ENCODE measurements at places on chromosomes 1 and 21.

GRCh38 chr1:67722292-67722944 is 37.4 kb downstream of the GADD45A start:
- DNase-seq = no peak

DNA sequence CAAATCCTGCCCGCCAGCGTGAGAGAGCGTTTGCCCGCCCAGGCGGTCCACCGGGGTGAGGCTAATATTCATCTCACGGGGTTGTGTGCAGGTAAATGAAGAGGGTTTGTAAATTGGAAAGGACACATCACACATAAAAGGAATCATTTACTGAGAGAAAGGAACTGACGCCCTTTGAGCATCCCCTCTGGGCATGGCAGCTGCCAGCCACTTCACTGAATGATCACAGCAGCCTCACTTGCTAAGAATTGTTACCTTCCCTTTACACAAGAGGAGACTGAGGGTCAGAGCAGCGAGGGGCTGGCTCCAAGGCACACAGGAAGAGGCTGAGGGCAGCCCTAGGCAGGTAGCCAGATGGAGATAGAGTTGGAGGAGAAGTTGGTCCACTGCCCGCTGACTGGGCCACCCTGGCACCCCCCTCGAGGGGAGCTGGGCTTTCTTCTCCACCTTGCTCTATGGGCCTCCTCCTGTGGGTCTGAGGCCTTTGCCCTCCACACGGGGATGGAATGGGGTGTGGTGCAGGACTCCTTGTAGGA is 96.0 kb downstream of the FOXD2 start:
- DNase-seq = no peak

GRCh38 chr1:241485554-241485992 is 34.0 kb downstream of the FH start:
- no peak for DNase-seq

DNA sequence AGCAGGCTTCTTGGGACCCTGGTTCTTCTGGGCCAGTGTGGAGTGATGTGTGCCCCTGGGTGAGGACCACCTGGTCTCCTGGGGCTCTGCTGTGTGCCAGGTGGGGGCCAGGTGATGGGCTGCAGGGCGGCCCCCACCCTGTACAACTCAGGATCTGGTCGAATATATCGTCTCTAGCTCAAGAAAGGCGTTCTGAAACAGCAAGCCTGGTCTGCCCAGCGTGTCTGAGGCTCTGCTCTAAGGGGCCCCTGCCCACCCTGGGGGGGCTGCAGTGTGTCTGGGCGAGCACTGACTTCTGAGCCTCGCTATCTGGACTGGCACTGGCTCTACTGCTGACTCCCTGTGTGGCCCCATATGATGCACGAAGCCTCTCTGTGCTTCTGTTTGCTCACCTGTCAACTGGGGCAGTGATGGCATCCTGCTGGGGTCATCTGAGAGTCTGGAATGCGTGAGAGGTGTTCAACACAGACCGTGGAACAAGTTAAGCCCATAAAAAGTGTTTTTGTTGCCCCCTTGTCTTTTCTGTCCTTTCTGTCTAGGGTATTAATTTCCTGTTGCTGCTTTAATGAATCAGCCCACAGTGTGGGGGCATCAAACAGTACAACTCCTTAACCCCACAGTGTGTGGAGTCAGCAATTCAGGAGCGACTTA is 56.0 kb upstream of the TRAPPC10 start:
- DNase-seq = no peak

GRCh38 chr1:153688736-153689328 is 10.3 kb downstream of the NPR1 start:
- DNase-seq = no peak

DNA sequence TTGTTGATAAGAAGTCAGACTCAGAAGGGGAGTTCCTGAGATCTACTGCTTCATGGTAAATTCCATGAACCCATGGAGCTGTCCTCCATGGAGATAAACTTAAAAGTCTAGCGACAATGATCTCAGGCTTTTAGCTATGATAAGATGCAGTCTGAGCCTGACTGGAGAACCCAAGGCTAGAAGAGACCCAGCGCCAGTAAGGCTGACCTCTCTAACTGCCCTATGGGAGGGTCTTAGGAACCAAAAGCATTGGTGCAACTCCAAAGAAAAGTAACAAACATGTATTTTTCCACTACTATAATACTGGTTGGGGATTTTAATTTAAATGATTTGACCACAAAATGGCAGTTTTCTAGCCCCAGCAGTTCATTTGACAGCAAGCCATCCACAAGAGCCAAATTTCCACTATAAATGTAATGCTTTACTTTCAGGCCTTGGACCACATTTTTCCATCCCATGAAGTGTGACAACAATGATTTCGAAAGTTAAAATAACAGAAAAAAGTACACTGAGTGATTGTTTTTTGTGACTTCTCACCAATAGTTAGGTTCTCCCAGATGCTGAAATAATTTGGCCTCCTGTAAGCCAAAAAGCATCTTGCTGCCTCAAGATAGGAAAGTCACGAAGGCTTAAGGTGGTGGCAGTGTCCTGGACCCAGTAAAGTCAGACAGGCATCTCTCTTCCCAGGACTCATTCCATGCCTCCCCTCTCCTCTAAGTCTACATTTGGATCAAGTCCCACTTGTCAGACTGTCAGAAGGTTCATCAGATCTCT is 43.1 kb upstream of the EXOSC10 start:
- no peak for DNase-seq

- DNase-seq = no peak
Measured at GRCh38 chr21:43031121-43031619, 44.5 kb downstream of the CBS start.

DNA sequence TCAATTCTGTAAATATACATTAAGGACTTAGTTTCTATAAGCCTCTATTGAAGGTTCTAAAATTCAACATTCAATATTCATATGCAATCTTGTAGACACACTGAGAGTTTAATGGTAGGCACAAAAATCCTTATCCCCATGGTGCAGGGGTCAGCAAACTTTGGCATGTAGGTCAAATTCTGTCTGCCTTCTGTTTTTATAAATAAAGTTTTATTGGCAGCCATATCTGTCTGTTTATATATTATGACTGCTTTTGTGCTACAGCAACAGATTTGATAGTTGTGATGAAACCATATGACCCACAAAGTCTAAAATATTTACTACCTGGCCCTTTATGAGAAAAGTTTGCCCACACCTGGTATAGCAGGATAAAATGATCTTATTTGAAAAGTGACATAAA is 91.2 kb upstream of the PPIH start:
- DNase-seq = no peak

- DNase-seq = no peak
Measured at GRCh38 chr1:112637254-112638109, 17.9 kb downstream of the CAPZA1 start.

DNA sequence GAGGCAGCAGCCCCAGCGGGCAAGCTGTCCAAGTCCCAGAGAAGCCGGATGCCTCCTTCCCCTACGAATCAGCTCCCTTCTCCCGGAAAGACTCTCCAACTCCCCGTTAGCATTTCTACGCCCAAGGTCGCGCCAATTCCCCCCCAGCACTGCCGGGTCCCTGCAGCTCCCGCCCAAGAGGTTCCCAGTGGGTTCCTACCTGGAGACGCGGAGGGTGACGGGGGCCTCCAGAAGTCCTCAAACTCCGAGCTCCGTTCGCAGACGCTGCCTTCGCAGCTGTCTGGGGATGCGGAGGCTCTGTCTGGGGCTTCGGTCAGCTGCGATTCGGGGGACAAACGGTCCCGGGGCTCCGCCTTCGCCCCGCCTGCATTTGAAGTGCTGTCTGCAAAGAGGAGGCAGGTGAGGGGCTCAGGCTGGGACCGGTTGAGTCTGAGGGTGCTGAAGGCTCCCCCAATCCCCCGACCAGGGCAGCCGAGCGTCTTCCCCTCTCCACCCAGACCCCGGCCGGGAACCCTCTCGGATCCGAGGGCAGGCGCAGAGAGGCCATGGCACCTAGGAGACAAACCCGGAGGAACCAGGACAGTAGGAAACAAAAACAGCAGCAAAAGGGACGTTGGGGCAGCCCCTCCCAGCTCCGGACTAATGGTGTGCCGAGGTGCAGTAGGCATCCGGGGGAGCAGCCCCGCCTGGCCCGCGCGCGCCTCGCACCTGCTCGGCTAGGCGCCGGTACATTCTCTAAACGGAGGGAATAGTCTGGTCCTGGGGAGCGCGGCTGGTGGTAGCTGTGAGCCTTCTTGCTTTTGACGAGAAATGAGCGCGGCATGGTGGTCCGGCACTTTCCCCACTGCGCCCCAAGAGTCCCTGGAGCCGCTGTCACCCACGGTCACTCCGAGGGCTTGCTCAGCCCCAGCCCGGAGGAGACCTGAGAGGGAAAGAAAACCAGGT is 3.8 kb downstream of the GFI1 start:
- no peak for DNase-seq

DNA sequence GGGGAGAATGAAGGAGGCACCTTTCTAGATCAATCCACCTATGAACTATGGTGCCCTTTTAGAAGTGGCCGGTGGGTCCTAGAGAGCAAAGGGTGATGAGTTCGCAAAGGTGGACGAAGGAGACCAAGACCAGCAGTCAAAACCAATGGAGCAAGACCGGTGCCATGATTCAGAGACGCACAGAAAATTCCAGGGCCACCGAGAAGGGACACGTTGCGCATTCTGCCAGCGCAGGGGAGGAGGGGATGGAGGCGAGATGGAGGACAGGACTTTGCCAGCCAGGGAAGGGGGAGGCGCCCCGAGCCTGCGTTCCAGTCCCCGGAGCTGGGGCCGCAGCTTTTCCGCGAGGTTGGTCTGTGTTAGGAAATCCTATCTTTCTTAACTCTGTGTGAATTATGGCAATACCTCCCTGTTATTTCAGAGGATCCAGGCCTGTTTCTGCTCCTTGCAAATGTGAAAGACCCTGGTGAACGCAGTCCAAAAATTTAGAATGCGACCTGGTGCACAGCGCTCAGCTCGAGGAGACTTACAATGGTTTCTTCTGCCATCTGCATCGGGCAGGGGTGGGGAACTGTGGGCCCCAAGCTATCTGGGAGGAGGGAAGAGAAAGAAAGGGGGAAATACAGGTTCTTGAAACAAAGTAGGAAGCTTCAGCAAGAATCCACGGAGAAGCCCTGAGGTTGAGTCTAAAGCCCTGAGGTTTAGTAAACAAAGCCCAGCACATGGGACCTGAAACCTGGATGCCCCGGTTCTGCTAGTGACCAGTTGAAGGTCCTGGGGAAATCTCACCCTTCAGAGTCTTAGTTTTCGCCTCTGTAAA is 129.4 kb downstream of the MRPS6 start:
- DNase-seq = no peak

- DNase-seq = no peak
Measured at GRCh38 chr1:203028784-203029553, 2.7 kb downstream of the PPFIA4 start.

DNA sequence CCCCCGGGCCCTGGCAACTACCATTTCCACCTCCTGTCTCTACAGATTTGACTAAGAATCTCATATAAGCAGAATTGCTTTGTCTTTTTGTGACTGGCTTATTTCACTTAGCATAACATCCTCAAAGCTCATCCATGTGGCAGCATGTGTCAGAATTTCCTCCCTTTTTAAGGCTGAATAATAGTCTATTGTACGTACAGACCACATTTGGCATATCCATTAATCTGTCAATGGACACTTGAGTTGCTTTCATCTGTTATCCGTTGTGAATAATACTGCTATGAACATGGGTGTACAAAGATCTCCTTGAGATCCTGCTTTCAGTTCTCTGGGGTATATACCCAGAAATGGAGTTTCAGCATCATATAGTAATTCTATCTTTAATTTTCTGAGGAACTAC is 24.0 kb downstream of the SPATA21 start:
- no peak for DNase-seq

- no peak for DNase-seq
Measured at GRCh38 chr1:241675983-241676382, 23.9 kb downstream of the WDR64 start.

DNA sequence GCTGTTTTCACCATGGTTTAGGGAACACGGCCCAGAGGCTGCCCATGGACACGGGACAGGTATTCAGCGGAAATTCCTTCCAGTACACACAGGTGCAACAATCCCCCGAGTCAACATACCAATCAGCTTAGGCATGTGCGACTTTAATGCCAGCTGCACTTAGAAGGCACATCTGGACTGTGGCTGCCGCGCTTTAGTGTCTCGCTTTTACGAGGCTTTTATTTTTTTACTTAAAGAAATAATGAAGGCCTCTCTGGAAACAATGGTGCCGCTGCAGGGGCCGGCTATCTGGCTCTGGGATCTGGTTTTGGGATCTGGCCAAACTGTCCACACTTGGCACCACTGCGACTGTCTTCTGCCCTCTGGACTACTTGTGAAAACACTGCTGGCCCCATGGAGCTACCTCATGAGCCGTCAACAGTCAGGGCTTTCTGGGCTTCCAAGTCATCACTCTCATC is 55.5 kb downstream of the SLC66A1 start:
- DNase-seq = no peak

DNA sequence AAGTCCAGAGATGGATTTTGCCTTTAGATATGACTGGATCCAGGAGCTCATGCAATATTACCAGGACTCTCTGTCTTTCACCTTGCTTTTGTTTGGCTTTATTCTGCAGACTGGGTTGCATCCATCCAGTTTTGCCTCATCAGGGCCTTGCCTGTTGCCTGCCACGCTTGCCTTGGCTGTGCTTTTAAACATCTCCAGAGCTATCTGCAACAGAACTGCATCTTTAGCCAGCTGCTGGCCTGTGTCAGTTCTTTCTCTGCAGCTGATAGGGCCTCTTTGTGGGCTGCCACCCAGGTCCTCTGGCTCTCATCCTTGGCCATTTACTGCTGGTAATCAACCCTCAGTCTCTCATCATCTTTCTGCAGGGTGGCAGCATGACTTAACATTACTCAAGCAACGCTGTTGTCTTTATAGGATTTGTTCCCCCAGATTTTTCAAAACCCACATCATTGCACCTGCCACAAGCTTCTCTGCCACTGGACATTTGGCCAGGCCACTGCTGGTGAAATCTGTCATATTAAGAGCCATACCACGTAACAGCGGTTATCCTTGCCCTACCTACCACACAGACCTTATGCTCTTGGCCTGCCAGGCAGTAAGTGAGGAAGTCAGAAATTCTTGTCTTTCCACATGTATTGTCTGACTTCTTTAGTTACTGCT is 24.4 kb upstream of the HUNK start:
- no peak for DNase-seq

DNA sequence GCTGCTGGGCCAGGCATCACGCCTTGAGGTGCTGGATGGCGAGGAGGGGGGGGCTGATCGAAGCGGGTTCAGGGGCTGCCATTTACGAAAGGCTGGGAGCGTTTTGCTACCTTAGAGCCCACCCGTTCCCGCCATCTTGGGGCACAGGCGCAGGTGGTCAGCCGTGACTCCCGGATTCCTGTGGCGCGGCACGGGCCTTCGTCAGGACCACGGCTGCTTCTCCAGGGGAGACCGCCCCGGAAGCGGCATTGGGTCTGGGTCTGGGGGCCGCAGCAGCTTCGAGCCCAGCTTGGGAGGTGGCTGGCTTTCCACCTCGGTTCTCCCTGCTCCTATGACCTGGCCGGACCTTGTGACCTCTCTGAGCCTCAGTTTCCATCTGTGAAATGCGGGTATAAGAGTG is 23.8 kb downstream of the SPSB1 start:
- no peak for DNase-seq

- no peak for DNase-seq
Measured at GRCh38 chr1:54310439-54311328, 95.5 kb downstream of the SSBP3 start.

DNA sequence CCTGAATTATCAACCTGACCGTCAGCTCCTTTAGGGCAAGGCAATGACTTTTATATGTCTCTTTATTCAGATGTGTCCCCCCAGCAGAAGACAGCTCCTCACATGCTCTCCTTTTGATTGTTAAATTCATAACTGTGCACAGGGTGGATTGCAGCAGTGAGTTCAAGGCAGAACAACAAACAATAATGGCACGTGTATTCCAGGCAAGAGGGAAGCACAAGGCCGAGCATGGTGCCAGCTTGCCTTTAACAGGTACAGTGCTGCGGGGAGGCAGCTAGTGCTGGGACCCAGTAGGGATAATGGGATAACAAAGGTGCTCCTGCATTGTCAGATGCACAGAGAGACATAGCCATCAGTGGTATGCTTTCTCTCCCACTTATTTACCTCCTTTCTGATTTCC is 248.4 kb downstream of the RHOU start:
- DNase-seq = no peak
